ENCODE measurements at places on chromosomes 7 and 10.

GRCh38 chr7:102433219-102434038 is at the start of gene ORAI2:
Gene ORAI2, plus strand, starts transcription at chr7:102433575. Its CDS starts 5,382 bp downstream, at chr7:102438957.
- DNase-seq: peak; percentile 69

GRCh38 chr7:74474271-74474865 is 20.7 kb downstream of the GTF2IRD1 start:
- no peak for DNase-seq

- no peak for DNase-seq
Measured at GRCh38 chr10:49744924-49745605, 17.1 kb downstream of the OGDHL start.

DNA sequence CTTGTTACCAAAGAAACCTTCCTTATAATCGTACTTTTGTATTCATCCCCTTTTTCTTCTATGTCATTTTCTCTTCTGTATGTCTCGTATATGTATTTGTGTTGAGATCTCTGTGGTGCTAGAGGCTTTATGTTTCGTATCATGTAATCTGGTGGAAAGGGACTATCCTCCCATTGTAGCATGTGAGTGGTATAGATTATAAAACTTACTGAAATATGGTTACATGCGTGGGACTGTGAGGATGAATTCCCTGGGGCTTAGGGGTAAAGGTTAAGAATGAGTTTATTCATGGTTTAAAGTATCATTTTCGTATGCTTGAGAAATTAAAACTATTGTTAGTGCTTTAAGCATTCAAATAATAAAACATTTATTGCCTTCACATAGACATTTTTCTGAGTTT is 141.9 kb downstream of the ANKRD7 start:
- DNase-seq: no peak

- DNase-seq: no peak
Measured at GRCh38 chr7:143258831-143259230, 4.4 kb upstream of the GSTK1 start.

DNA sequence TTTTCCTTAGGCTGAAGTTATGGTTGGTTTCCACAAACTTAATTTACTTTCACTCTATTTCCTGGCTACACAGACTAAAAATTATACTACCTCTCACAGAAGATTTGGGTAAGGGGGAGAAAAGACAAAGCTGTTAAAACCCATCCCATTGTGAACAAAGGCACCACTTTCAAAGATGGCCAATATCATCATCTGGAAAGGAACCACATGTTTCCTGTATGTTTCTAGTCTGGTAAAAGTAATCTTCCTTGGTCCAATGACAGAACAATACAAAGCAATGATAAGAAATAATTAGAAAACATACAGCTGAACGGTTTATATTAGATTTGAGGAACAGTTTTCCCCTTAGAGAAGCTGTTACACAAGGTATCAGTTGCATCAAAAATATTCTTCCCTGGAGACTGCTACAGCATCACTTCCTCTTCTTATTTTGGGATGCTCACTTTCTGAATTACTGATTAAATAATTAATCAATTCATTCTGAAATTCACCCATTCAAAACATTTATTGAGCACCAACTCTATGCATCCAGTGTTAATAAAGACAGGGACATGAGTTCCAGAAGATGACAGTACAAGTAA is 8.5 kb upstream of the SFR1 start:
- DNase-seq: no peak
